WTC11 (cell line): ENCODE measurements at places on chromosomes 16 and 17. TPM values are rescaled to one million over a fixed set of nuclear protein-coding genes. Genes with fewer than 3 reads are reported as not detected.

SPIRE2 gene
- total RNA-seq = 19.7 to 21.1 TPM (median 20.5 TPM) in 3 replicates

EME1 gene
- total RNA-seq = 22.8 to 27.1 TPM (median 24.9 TPM) in 3 replicates

PRSS22 gene
- 2.3 to 3.9 TPM (median 3.0 TPM) in 3 replicates for total RNA-seq

CCDC144A gene
- total RNA-seq = 1.6 to 2.6 TPM (median 2.6 TPM) in 3 replicates

MYO1D gene
- total RNA-seq = 26.5 to 29.9 TPM (median 28.9 TPM) in 3 replicates

SDK2 gene
- total RNA-seq = 13.5 to 14.8 TPM (median 14.3 TPM) in 3 replicates

EIF5A gene
- total RNA-seq = 929 to 1,021 TPM (median 936 TPM) in 3 replicates

CSH2 gene
- not detected in 3 replicates for total RNA-seq

AGRP gene
- total RNA-seq = not detected in 3 replicates

GAST gene
- total RNA-seq = not detected in 3 replicates

COPZ2 gene
- total RNA-seq = 0.37 to 0.44 TPM in 2 of 3 replicates, not detected in the other

COQ7 gene
- 20.7 to 27.4 TPM (median 22.4 TPM) in 3 replicates for total RNA-seq

KCNJ12 gene
- 2.2 to 2.3 TPM (median 2.3 TPM) in 3 replicates for total RNA-seq

CRYM gene
- 12.7 to 14.9 TPM (median 12.9 TPM) in 3 replicates for total RNA-seq

RHOT2 gene
- total RNA-seq = 245 to 285 TPM (median 250 TPM) in 3 replicates

C16orf96 gene
- total RNA-seq = 1.3 to 2.1 TPM (median 1.5 TPM) in 3 replicates

KRTAP2-2 gene
- not detected in 3 replicates for total RNA-seq

KRT12 gene
- total RNA-seq = not detected in 3 replicates

CDYL2 gene
- total RNA-seq = 4.3 to 8.2 TPM (median 5.4 TPM) in 3 replicates

ACSM2A gene
- 0.14 TPM in 1 of 3 replicates, not detected in the others for total RNA-seq

SULT1A3 gene
- 7.1 to 11.3 TPM (median 8.3 TPM) in 3 replicates for total RNA-seq

C17orf100 gene
- 2.3 to 2.7 TPM (median 2.6 TPM) in 3 replicates for total RNA-seq

CES1 gene
- total RNA-seq = 1.5 to 2.1 TPM (median 2.0 TPM) in 3 replicates

MRC2 gene
- 30.3 to 35.3 TPM (median 32.5 TPM) in 3 replicates for total RNA-seq

RAB11FIP4 gene
- total RNA-seq = 47.3 to 54.9 TPM (median 50.9 TPM) in 3 replicates

TMC7 gene
- 2.5 to 3.7 TPM (median 3.6 TPM) in 3 replicates for total RNA-seq

SMIM22 gene
- 1.9 TPM in 1 of 3 replicates, not detected in the others for total RNA-seq

TMC5 gene
- total RNA-seq = 2.1 to 4.6 TPM (median 3.1 TPM) in 3 replicates

SMTNL2 gene
- total RNA-seq = 2.7 to 3.8 TPM (median 3.8 TPM) in 3 replicates

CTRB1 gene
- total RNA-seq = 3.9 to 5.7 TPM (median 5.7 TPM) in 3 replicates

ZNF263 gene
- total RNA-seq = 24.9 to 29.5 TPM (median 27.8 TPM) in 3 replicates

KRTAP4-9 gene
- total RNA-seq = not detected in 3 replicates

HID1 gene
- total RNA-seq = 16.7 to 19.4 TPM (median 19.3 TPM) in 3 replicates

NXN gene
- total RNA-seq = 96.8 to 100 TPM (median 98.7 TPM) in 3 replicates

PRDM7 gene
- total RNA-seq = 0.07 TPM in 1 of 3 replicates, not detected in the others

MYL4 gene
- 0.50 TPM in 1 of 3 replicates, not detected in the others for total RNA-seq

GLOD4 gene
- total RNA-seq = 69.0 to 73.3 TPM (median 69.1 TPM) in 3 replicates

BAIAP3 gene
- total RNA-seq = 15.2 to 18.8 TPM (median 16.5 TPM) in 3 replicates

MGAT5B gene
- 11.5 to 12.0 TPM (median 11.6 TPM) in 3 replicates for total RNA-seq

TOB1 gene
- 33.5 to 37.9 TPM (median 36.0 TPM) in 3 replicates for total RNA-seq

ARL5C gene
- not detected in 3 replicates for total RNA-seq

IL4R gene
- 22.2 to 28.7 TPM (median 22.4 TPM) in 3 replicates for total RNA-seq

FOXL1 gene
- total RNA-seq = 0.23 to 0.34 TPM (median 0.33 TPM) in 3 replicates

ANKFN1 gene
- total RNA-seq = 0.11 to 0.24 TPM in 2 of 3 replicates, not detected in the other

ENKD1 gene
- 10.3 to 11.9 TPM (median 11.7 TPM) in 3 replicates for total RNA-seq

GINS2 gene
- total RNA-seq = 35.5 to 38.4 TPM (median 38.0 TPM) in 3 replicates

CHD9NB gene
- total RNA-seq = 2.9 to 3.5 TPM (median 3.0 TPM) in 3 replicates

MMP28 gene
- 0.22 TPM in 1 of 3 replicates, not detected in the others for total RNA-seq

HAS3 gene
- total RNA-seq = 54.4 to 66.9 TPM (median 56.0 TPM) in 3 replicates

TMC8 gene
- 2.9 to 3.7 TPM (median 3.1 TPM) in 3 replicates for total RNA-seq

AANAT gene
- total RNA-seq = 0.17 to 0.57 TPM in 2 of 3 replicates, not detected in the other

CTF1 gene
- 1.4 to 1.9 TPM (median 1.6 TPM) in 3 replicates for total RNA-seq

TMEM235 gene
- 0.24 to 0.41 TPM (median 0.27 TPM) in 3 replicates for total RNA-seq

PDP2 gene
- total RNA-seq = 26.4 to 28.4 TPM (median 27.0 TPM) in 3 replicates

RNF157 gene
- 11.2 to 15.1 TPM (median 13.7 TPM) in 3 replicates for total RNA-seq

ALDH3A2 gene
- total RNA-seq = 68.5 to 84.3 TPM (median 80.6 TPM) in 3 replicates

CES4A gene
- total RNA-seq = 0.57 to 0.89 TPM (median 0.61 TPM) in 3 replicates

CLEC10A gene
- total RNA-seq = 0.18 TPM in 1 of 3 replicates, not detected in the others
